Effector memory CD8-positive, alpha-beta T cell (primary cell): ENCODE measurements at places on chromosomes 4 and X.

- DNase-seq: no peak
These were observed 62.4 kb downstream of the TMEM165 start for GRCh38 chr4:55458164-55458563.

DNA sequence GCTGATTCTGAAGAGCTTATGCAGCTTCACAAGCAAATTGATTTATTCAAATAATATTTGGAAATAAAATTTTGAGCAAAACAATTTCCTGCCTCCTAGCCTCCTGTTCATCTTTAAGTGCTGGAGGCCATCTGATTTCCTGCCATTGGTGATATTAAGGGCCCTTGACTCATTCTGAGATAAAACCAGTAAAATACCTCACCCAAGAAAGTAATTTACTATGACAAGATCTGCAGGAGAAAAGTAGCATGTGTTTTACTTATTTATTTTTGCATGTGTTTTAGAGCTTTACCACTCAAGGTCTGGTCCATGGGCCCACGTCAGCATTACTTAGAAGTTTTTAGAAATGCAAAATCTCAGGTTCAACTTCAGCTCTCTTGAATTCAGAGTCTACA is 67.7 kb downstream of the DCLK2 start:
- DNase-seq: no peak

DNA sequence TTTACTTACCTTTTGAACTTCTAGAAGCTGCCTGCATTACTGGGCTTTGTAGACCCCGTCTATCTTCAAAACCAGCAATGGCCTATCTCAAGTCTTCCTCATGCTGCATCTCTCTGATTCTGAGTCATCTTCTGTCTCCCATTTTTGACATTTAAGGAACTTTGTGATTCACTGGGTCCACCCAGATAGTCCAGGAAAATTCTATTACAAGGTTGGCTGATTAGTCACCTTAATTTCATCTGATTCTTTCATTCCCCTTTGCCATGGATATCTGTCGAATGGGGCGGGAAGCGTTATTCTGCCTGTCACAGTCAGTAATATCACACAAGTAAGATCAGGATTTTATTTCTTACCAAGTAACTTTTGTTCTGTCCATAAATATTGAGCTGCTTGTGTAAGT is 618.0 kb downstream of the CCSER1 start:
- no peak for DNase-seq

GRCh38 chrX:13064599-13065143 is 20.3 kb upstream of the FAM9C start:
- no peak for DNase-seq

DNA sequence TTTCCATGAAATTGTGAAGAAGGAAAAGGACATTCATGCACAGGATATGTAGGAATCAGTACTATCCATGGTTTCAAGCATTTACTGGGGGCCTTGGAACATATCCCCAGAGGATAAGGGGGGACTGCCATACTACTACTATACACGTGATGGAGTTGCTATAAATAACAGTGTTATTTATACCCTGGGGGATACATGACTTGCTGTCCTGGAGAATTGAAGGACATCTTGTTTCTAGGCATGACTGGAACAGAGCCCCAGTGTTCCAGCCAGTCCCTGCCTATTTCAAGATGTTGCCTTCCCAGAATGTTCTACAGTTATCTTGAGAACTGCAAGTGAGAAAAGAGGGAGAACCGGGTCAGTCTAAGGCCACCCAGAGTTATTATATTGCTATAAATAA is 39.6 kb upstream of the ZNF81 start:
- no peak for DNase-seq

- no peak for DNase-seq
These were observed 1705.1 kb downstream of the PCDH7 start for GRCh38 chr4:32425243-32425642.

GRCh38 chrX:129697204-129697829 is 41.5 kb upstream of the XPNPEP2 start:
- DNase-seq: no peak

DNA sequence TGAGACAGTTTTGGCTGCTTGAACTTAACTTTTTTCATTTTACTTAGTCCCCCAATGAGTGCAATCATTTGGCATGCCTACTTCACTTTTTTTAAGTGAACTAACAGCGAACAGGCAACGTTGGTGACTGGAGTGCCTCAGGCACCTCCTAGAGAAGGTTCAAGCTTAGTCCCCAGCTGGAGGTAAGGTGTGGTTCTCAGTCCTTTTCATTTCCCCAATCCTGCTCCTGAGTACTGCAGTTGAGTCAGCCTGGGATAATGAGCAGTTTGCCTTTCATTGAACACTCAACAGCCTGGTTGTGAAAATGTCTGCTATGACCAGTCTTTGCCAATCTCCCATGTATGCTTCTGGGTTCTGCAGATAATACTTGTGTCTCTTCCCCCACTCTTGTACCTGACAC is 109.5 kb downstream of the CDKL5 start:
- DNase-seq: no peak

- DNase-seq: no peak
These were observed 5.1 kb downstream of the EFNB1 start for GRCh38 chrX:68833855-68834331.

- DNase-seq: no peak
These were observed 62.5 kb downstream of the FSTL5 start for GRCh38 chr4:162101337-162101736.

DNA sequence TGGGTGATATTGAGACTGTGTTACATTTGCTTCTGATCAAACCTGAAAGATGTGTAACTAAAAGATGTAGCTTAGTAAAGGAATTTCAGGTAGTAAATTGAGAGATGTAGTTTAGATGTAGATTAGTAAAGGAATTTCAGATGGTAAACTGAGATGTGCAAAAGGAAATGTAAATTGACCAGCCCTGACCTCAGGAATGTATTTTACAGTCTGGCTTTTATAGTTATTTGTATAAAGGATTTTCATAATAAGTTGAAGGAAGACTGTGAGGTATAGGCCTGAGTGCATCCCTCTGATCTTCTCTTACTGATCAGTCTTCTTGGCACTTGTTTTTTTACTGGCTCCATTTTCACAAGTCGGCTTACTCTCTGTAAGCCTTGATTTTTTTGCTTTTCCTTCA is 3.2 kb downstream of the KLHL2 start:
- DNase-seq: no peak

GRCh38 chr4:68074397-68074796 is 55.3 kb downstream of the TMPRSS11F start:
- DNase-seq: no peak

DNA sequence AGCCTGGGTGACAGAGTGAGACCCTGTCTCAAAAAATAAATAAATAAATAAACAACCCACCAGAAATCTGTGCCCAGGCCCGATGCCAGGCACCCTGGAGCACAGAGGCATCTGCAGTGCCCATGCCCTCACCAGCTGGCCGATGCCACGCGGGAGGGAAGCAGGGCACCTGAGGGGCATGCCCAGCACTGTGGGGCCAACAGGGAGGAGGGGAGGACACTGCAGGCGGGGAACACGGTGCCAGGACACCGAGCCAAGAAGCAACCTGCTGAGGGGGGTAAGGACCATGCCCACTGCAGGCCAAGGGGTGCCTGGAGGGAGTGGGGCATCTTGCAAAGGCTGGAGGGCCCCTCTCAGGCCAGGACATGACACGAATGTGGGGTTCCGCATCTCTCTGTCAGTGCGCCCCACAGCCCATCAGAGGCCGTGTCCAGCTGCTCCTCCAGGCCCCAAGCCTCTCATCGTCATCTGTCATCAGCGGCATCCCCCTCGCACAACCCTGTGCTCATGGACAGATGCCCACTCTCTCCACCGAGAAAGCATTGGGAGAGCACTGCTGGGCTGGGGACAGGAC is 13.3 kb upstream of the DUSP9 start:
- DNase-seq: no peak

- no peak for DNase-seq
These were observed 25.0 kb upstream of the HELT start for GRCh38 chr4:184993247-184993646.

DNA sequence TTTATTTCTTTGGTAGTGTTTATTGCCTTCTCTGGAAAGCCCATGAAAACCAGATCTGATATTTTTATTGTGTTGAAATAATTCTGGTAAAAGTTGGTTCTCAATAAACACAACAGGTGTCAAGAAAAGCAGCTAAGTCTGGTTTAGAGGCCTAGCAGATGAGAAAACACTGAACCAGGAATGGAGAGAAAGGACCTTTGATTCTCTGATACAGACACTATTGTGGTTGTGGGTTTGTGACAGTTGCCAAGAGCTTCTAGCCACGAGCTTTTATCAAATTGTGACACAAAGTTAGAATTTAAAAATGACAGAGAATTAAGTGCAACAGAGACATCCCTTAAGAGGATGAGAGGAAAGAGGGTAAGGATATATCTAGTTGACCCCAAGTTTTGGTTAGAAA is 42.6 kb downstream of the DDIT4L start:
- no peak for DNase-seq

GRCh38 chr4:111813555-111814140 is 331.6 kb upstream of the FAM241A start:
- no peak for DNase-seq

DNA sequence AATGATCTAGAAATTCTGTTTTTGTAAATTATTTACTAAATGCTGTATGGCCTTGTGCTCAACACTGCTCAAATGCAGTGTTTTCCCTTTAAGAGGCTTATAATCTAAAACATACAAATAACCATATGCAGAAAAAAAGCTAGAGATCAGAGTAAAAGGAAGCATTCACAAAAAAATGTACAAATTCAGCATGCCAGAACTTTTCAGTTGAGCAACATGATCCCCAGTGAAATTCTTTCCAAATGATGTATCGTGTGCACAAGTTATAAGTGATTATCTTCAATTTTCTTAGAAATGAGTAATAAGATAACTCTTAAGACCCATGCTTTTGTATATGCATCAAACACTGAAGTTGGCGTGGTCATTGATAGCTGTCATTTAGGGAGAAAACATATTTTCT is 5.0 kb downstream of the GPC3 start:
- DNase-seq: no peak

GRCh38 chr4:127985989-127986388 is 20.8 kb downstream of the ABHD18 start:
- no peak for DNase-seq

- no peak for DNase-seq
These were observed 518.8 kb downstream of the RAB28 start for GRCh38 chr4:12965334-12965733.

GRCh38 chr4:72119946-72120345 is 88.1 kb downstream of the NPFFR2 start:
- no peak for DNase-seq

GRCh38 chrX:37677765-37678164 is 7.8 kb upstream of the XK start:
- DNase-seq: no peak

DNA sequence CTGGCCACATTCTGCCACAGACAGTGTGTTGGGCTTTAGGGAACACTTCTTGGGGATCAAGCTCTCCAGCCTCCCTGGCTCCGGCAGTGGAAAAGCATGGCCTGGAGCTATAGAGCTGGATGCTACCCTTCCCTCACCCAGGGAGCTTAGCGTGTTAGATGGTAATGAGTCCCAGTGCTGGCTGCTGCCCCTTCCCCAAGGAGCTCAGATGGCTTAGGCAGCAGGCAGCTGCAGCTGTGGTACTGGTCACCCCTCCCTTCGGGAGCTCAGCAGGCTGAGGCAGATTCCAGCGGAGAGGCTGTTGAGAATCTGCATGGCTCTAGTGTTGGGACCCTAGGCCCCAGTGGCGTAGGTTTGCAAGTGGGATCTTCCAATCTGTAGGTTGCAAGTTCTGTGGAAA is 19.5 kb downstream of the TMEM144 start:
- DNase-seq: no peak

DNA sequence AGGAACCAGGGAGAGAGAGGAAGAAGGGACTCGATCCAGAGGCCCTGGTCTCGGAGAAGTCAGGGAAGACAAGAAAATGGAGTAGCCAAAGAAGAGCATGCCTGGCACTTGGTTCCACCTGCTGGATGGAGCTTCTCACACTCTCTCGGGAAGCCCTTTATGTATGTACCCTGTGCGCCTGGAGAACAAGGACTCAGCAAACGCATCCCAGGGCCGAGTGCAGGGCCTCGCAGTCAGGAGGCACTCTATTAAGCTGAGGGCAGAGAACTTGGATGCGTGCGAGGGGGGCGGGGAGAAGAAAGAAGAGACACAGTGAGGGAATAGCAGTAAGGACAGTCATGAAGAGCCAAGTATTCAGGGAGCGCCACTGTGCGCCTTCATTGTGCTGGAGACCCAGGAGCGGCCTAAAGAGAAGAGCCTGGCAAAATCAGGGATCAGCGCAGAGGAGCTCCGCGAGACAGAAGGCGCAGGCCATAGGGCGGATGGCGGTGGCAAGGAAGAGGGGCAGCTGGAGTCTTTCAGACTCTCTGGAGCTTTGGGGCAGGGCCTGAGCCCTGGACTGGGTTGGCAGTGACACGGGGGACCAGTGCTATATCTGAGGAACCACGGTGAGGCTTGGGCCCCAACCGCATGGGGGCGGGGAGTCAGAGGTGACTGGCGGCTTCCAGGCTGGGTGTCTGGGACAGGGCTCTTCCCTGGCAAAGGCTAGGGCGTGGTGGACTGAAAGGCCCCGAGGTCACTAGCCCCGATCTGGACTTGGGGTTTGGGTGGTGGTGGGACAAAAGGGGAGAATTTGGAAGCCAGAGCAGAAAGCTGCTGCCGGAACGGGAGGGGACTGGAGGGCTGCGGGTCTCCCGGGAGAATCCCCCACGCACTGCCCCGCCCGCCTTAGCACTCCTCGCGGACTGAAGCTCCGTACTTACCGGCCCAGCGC is 1.9 kb upstream of the SEPTIN6 start:
- DNase-seq: no peak
